ENCODE measurements at places on chromosomes 1 and 21.

GRCh38 chr1:100510451-100510850 is 27.5 kb upstream of the GPR88 start:
- no peak for DNase-seq

- DNase-seq, result no peak
These were observed 1.0 kb downstream of the EGLN1 start for GRCh38 chr1:231420959-231421545.

GRCh38 chr1:91885213-91885715 is 687 bp downstream of the TGFBR3 start:
- no peak for DNase-seq

DNA sequence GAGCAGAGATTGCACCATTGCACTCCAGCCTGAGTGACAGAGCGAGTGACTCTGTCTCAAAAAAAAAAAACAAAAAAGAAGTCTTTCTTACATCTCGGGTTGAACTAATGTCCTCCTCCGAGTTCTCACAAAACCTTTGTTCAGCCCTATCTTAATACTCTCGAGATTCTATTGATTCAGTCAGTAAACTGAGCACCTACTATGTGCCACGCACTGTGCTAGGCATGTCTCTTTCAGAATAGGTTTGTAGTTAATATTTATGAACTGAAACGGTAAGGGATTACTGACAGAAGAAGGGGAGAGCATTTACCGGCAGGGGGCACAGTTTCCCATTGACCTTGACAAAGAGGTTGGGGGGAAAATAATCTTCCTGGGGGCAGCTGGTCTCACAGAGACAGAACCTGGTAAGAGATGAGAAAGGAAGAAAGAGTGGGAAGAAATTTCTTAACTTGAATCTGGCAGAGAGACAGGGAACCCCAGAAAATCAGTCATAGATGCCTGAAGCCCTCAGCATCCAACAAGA is 3.4 kb downstream of the PIAS3 start:
- no peak for DNase-seq

- no peak for DNase-seq
These were observed 153.5 kb upstream of the CSF3R start for GRCh38 chr1:36636206-36636605.

GRCh38 chr1:115172270-115172669 is 83.0 kb upstream of the TSPAN2 start:
- DNase-seq, result no peak

GRCh38 chr1:24901791-24902470 is 28.1 kb downstream of the RUNX3 start:
- no peak for DNase-seq

DNA sequence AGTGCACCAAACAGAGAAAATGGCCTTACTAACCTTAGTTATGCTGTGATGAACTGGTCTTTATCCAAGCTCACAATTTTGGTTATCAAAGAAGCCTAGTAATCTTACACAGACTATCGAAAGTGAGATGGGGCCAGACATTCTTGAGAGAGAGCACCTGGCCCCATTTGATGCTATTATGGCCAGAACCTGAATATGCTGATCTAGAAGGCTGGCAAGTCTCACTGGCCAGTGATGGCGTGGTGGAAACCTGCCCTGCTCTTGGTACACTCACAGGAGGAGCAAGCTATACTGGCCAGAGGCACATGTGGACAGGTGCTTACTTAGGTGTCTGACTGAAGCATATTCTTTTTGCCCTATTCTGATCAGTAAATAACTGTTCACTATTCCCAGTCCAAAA is 357.8 kb upstream of the ZRANB2 start:
- DNase-seq, result no peak

- DNase-seq, result no peak
These were observed 17.0 kb downstream of the KLHDC8A start for GRCh38 chr1:205339717-205340116.

- DNase-seq, result no peak
These were observed 16.5 kb upstream of the PIGM start for GRCh38 chr1:160048335-160048734.

DNA sequence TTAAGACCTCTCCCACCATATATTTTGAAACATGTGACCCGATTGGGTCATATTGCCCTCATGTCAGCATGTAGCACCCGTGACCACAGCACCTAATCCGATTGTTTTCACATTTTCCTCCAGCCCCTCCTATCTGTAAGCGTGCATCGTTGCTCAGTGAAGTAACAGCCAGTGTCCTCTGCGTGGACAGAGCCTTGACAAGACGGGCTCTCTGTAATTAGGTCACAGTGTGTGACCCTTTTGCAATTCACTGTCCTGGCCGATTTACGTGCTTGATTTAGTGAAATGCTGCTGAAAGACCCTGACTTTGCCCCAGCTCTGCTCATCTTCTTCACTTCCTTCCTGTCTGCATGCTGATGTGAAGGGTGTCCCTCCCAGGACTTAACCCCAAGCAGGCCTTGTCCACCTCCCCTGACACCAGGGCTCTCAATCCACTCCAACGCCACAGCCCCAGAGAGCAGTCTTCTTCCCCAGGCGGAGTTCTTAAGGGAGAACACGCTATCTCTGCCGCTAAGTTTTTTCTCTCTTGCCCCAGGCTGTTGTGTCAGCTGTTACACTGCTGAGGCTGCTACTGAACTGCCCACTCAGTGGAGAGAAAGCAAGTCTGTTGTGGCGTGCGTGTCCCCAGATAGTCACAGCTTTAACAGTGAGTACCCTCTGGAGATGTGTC is 19.4 kb downstream of the URB2 start:
- no peak for DNase-seq

DNA sequence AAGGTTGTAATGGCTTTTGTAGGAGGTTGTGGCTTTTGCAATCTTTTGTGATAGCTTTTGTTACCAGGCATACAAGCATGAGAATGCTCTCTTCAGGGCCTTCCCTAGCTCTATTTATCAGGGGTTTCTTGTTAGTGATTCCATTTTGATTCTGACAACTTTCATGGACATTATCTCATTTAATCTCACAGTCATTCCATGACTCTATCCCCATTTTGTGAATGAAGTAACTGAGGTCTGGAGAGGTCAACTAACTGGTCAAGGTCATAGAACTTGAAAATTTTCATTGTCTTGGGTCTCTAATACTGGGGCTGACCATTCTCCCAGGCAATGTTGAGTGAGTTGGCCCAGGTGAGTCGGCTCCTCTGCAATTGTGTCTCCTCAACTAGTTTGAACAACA is 11.2 kb upstream of the LAMTOR5 start:
- no peak for DNase-seq

- no peak for DNase-seq
These were observed 49.9 kb downstream of the MAN1C1 start for GRCh38 chr1:25666460-25666859.

- no peak for DNase-seq
These were observed 53.1 kb upstream of the LBR start for GRCh38 chr1:225480825-225481434.

DNA sequence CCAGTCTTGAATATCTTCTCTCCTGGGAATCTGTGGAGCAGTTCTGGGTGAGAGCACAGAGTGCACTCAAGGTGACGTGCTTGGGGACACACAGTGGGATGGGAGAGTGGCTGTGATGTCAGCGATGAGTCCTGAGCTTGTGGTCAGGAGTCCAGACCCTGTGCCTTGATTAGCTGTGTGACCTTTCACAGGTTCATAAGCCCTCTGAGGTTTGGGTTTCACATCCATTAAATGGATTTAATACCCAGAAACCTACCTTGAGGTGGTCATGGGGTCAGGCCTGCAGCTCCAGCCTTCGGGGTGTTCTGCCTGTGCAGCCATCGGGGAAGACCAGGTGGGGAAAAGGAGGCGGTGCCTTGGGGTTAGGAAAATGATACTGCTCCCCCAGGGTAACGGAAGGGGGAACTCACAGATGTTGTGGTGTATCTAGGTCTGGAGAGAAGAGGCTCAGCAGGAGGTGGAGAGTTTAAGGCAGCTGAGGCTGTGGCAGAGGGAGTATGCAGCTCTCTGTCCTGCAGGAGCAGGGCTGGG is 38.5 kb upstream of the ETV3 start:
- DNase-seq, result no peak

GRCh38 chr1:236990052-236990445 is 14.2 kb downstream of the MT1HL1 start:
- DNase-seq, result no peak

GRCh38 chr21:14099570-14099969 is 111.2 kb downstream of the LIPI start:
- DNase-seq, result no peak

GRCh38 chr1:95033843-95034242 is 38.9 kb downstream of the ALG14 start:
- DNase-seq, result no peak

DNA sequence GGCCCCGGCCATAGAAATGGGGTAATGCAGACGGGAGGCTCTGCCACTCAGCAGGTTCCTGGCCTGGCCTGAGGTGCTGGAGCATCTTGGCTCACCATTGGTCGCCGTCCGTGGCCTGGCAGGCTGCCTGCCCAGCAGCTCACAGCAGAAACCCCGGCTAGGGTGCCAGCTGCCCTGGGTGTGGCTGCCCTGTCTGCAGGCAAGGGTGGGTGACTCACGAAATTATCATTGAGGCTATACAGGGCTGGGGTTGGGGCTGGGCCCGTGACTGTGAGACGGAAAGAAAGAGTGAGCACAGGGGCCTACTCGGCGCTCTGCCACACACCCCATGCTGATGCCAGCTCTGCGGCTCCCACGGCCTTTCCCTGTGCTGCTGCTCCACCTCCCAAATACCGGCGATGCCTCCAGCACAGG is 8.0 kb upstream of the PKP1 start:
- peak; percentile 74 for DNase-seq

- no peak for DNase-seq
These were observed at the start of gene ZFP69 for GRCh38 chr1:40476924-40477677. Gene ZFP69, plus strand, starts transcription at chr1:40477290. Its CDS starts 2,072 bp downstream, at chr1:40479362.

DNA sequence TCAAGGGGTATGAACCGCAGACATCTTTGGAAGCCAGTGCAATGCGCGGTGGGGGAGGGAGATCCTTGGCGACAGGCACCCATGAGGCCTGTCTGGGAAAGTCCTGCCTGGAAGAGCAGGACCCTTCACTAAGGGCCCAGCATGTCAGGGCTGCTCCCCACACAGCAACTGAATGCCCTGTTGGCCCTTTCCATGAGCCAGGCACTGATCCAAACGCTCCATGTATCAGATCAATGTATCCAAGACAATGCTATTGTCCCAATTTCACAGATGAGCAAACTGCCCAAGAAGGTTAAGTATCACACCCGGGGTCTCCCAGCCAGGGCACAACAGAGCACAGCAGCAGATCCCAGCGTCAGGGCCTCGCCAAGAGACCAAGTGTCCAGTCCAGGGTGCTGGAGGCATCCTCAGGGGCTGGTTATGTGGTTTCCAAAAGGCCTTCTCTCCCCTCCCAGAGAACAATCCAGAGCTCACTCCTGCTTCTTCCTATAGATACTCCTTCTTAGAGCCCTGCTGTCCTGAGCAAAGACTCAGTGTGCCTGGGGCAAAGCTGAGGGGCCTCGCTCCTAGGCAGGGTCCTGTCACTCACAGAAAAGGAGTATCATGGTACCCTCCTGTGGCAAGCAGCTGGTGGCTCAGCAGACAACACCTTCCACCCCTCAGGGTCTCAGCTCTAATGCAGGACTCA is 328.0 kb downstream of the NPHP4 start:
- no peak for DNase-seq

GRCh38 chr1:26114165-26114927 is 2.7 kb downstream of the PDIK1L start:
- no peak for DNase-seq

- no peak for DNase-seq
These were observed 115.4 kb upstream of the RAB4A start for GRCh38 chr1:229155472-229155871.

DNA sequence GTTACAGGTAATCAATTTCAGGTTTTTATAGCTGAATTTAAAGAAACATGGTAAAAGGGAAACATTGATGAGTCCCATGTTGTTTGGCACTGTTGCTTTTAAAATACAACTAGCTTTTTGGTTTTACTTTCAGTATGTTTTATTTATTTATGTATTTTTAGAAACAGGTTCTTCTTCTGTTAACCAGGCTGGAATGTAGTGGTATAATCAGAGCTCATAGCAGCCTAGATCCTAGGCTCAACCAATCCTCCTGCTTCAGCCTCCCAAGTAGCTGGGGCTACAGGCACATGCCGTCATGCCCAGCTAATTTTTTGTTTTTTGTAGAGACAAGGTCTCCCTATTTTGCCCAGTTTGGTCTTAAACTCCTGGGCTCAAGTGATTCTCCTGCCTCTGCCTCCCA is 50.4 kb downstream of the CTTNBP2NL start:
- no peak for DNase-seq

- no peak for DNase-seq
These were observed 13.3 kb downstream of the MFAP2 start for GRCh38 chr1:16967095-16967575.

- no peak for DNase-seq
These were observed 1.3 kb downstream of the JAM2 start for GRCh38 chr21:25640202-25640942.

GRCh38 chr1:33429332-33429731 is 1.6 kb downstream of the PHC2 start:
- no peak for DNase-seq

- DNase-seq, result peak; percentile 71
These were observed 21.8 kb downstream of the MIS18A start for GRCh38 chr21:32256873-32257620.

- DNase-seq, result no peak
These were observed at the start of gene PITHD1 for GRCh38 chr1:23777979-23778814. Gene PITHD1, plus strand, starts transcription at chr1:23778418. Its CDS starts 98 bp downstream, at chr1:23778516.

GRCh38 chr1:166858726-166859419 is 17.2 kb downstream of the TADA1 start:
- no peak for DNase-seq

- DNase-seq, result no peak
These were observed 224.4 kb downstream of the PTPRU start for GRCh38 chr1:29460694-29461093.

GRCh38 chr1:198888379-198888943 is 249.6 kb downstream of the PTPRC start:
- DNase-seq, result no peak

- DNase-seq, result no peak
These were observed 32.0 kb upstream of the WASF2 start for GRCh38 chr1:27521861-27522431.

- DNase-seq, result no peak
These were observed 39.8 kb upstream of the COL18A1 start for GRCh38 chr21:45365186-45365607.

GRCh38 chr1:205286335-205286950 is 35.1 kb downstream of the NUAK2 start:
- DNase-seq, result no peak

GRCh38 chr1:15786581-15786980 is 20.9 kb downstream of the UQCRHL start:
- DNase-seq, result no peak

Data from kidney epithelial cell (primary cell).